ENCODE measurements at places on chromosomes 12 and 14. TPM values are rescaled to one million over a fixed set of nuclear protein-coding genes. Genes with fewer than 3 reads are reported as not detected.

Gene ZNF385A
- total RNA-seq, result 21.2 TPM

Gene EPYC
- not detected for total RNA-seq

Gene POTEM
- total RNA-seq, result not detected

Gene NAP1L1
- 638 TPM for total RNA-seq

Gene RIC8B
- 11.0 TPM for total RNA-seq

Gene CPNE8
- 10.3 TPM for total RNA-seq

Gene RNU4-1
- not detected for total RNA-seq

Gene GPD1
- 0.14 TPM for total RNA-seq

Gene GNG2
- total RNA-seq, result 3.4 TPM

Gene METAP2
- total RNA-seq, result 125 TPM

Gene IL22
- total RNA-seq, result not detected

Gene CELA1
- not detected for total RNA-seq

Gene TBC1D30
- total RNA-seq, result 1.9 TPM

Gene LIN7A
- 0.55 TPM for total RNA-seq

Gene OR9K2
- not detected for total RNA-seq

Gene OASL
- 3.3 TPM for total RNA-seq

Gene CDKN1B
- 18.9 TPM for total RNA-seq

Gene RAB21
- total RNA-seq, result 33.9 TPM

Gene KRT6C
- total RNA-seq, result not detected

Gene POLE2
- total RNA-seq, result 13.8 TPM

Gene CPNE6
- total RNA-seq, result not detected

Gene RHEBL1
- 6.0 TPM for total RNA-seq

Gene RTRAF
- 251 TPM for total RNA-seq

Gene IL31
- total RNA-seq, result not detected

Gene HOXC11
- 0.64 TPM for total RNA-seq

Measured in A549 treated with Mapracorat at 1 μM for 4 hours (cell line).